ENCODE measurements at places on chromosomes 1 and 21. TPM values are rescaled to one million over a fixed set of nuclear protein-coding genes. Genes with fewer than 3 reads are reported as not detected.

PKP1 gene
- 0.15 TPM for total RNA-seq

PLA2G4A gene
- total RNA-seq = 2.0 TPM

C1orf198 gene
- 34.1 TPM for total RNA-seq

SMAP2 gene
- total RNA-seq = 13.6 TPM

OR2L5 gene
- not detected for total RNA-seq

AJAP1 gene
- total RNA-seq = 1.5 TPM

TRIM63 gene
- total RNA-seq = not detected

ATP6V1G3 gene
- total RNA-seq = not detected

ADAMTS5 gene
- 2.3 TPM for total RNA-seq

BEST4 gene
- total RNA-seq = not detected

CLIC6 gene
- total RNA-seq = 0.15 TPM

ASCL5 gene
- total RNA-seq = not detected

AQP10 gene
- not detected for total RNA-seq

CA6 gene
- total RNA-seq = not detected

IPP gene
- 6.2 TPM for total RNA-seq

CD1D gene
- 0.06 TPM for total RNA-seq

NASP gene
- total RNA-seq = 68.8 TPM

DNM3 gene
- 3.4 TPM for total RNA-seq

C1orf141 gene
- not detected for total RNA-seq

TTC22 gene
- total RNA-seq = not detected

CAPN9 gene
- not detected for total RNA-seq

TTLL10 gene
- not detected for total RNA-seq

SPRR1A gene
- total RNA-seq = not detected

SERPINC1 gene
- 0.18 TPM for total RNA-seq

MIXL1 gene
- 0.10 TPM for total RNA-seq

GBP7 gene
- total RNA-seq = not detected

CACNA1S gene
- total RNA-seq = not detected

PLA2G2F gene
- not detected for total RNA-seq

BSND gene
- total RNA-seq = not detected

MYOG gene
- not detected for total RNA-seq

TRIM67 gene
- total RNA-seq = 0.58 TPM

KRTCAP2 gene
- total RNA-seq = 121 TPM
